ENCODE measurements at places on chromosomes 3 and 15.

DNA sequence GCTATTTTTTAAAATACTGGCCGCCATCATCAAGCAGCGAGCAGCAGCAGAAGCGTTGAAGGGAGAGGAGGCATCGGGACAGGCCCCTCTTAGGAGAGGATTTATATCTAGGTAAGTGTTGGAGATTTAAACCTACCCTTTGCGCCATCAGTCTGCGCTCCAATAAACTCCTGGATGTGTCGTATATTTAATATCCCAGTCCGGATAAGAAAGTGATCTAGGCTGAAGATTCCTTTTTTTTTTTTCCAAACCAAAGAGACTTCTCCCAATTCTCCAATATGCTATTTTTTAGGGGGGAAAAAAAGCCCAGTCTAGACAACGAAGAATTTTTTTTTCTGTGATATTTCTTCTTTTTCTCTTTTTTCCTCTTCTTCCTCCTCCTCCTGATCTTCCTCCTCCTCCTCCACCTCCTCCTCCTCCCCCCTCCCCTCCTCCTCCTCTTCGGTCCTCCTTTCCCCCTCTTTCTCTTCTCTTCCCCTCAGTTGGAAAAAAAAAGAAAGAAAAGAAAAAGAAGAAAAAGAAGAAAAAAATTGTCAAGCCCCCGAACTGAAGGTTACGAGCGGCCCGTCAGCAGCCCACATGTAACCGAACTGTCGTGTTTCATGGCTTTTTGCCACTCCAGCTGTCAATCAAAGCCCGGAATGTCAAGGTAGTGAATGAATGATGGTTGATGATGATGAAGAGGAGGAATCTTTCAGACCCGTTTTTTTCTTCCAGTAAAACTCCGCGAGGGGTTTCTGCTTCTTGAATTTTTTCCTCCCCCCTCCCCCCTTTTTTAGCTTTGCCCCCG is 835 bp downstream of the MEIS2 start:
- DNase-seq, result no peak

- DNase-seq, result no peak
These were observed 38.6 kb upstream of the TTC14 start for GRCh38 chr3:180563406-180563805.

DNA sequence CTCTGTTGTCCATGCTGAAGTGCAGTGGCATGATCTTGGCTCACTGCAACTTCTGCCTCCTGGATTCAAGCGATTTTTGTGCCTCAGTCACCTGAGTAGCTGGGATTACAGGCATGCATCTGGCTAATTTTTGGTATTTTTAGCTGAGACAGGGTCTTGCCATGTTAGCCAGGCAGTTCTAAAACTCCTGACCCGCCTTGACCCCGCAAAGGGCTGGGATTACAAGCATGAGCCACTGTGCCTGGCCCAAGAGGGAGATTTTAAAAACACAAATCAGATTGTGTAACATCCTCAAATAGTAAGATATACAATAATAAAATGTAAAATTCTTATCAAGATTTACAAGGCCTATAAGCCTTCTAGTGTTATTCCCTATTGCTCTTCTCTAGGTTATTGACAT is 62.5 kb upstream of the PHLDB2 start:
- no peak for DNase-seq

DNA sequence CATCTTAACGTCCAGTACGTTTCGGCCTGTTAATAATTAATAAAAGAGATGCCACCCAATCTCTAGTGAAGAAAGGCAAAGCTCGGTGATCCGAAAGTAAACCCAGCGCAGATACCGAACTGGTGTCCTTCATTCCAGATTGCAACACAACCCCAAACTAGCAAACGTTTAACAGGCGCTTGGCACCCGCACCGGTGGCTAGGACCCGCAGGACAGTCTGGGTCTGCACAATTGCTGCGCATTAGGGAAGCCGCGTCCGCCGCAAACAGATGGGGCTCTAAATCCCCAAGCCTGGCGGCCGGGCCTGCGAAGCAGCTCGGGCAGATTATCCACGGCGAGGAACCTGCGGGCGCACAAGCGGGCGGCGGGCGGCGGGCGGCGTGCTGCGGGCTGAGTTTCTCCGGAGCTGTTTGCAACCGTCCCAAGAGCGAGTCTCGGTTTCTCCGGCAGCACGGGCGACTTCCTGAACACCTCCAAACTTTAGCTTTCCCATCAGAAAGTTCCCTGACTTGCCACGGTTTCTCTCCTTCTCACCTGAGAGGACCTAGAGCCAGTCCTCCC is 112.1 kb upstream of the ICE2 start:
- DNase-seq, result peak; percentile 50

DNA sequence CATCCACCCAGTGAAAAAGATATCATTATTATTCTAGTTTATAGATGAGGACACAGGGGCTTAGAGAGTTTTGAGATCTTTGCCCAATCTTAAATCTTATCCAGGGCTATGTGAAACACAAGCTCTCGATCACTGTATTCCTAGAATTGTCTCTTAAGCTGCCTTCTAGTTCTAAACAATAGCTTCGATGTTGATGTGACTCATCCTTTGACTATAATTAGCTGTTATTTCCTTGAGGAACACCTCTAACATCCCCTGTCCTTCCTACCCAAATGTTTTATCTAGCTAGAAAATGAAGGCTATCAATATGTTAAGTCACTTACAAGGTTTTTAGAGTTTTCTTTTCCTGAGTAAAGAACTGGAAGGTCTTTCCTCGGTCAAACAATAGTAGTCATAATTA is 83.1 kb upstream of the STAC start:
- no peak for DNase-seq

- no peak for DNase-seq
These were observed 2.1 kb downstream of the RAB43 start for GRCh38 chr3:129119365-129120100.

- DNase-seq, result no peak
These were observed 102.9 kb downstream of the TP63 start for GRCh38 chr3:189734061-189734460.

GRCh38 chr15:86645925-86646500 is 566.3 kb downstream of the AGBL1 start:
- DNase-seq, result no peak

- no peak for DNase-seq
These were observed 10.1 kb downstream of the ARHGAP31 start for GRCh38 chr3:119304201-119304713.

GRCh38 chr15:90701880-90702630 is 15.1 kb upstream of the BLM start:
- DNase-seq, result no peak

Measured in activated CD8-positive, alpha-beta memory T cell treated with anti-CD3 and anti-CD28 coated beads, Interleukin-2, amount 50 U/mL, for 4 hours (primary cell).